Tongue (tissue), 3 donors: ENCODE measurements at places on chromosomes 1 and 21. TPM values are rescaled to one million over a fixed set of nuclear protein-coding genes. Genes with fewer than 3 reads are reported as not detected.

TSTD1 gene
- 53.9 TPM for total RNA-seq

LCE1A gene
- total RNA-seq: not detected

OR6K3 gene
- not detected for total RNA-seq

RUNX3 gene
- 0.62 TPM for total RNA-seq

PADI4 gene
- total RNA-seq: 1.8 TPM

KANK4 gene
- 16.1 TPM for total RNA-seq

ACTN2 gene
- 1,156 TPM for total RNA-seq

CHD5 gene
- total RNA-seq: 1.1 TPM

GBP6 gene
- total RNA-seq: 34.4 TPM

CCSAP gene
- total RNA-seq: 11.0 TPM

RNU5D-1 gene
- total RNA-seq: not detected

SLC5A9 gene
- not detected for total RNA-seq

C1orf115 gene
- 20.6 TPM for total RNA-seq

OR2L3 gene
- 0.10 TPM for total RNA-seq

MT1HL1 gene
- total RNA-seq: not detected

ID3 gene
- total RNA-seq: 51.6 TPM

ASAP3 gene
- total RNA-seq: 66.7 TPM
